ENCODE measurements at places on chromosomes 3 and 15.

GRCh38 chr15:40793216-40793989, 13.5 kb upstream of the ZFYVE19 start:
- DNase-seq: no peak

GRCh38 chr3:8223766-8224165, 277.9 kb upstream of the LMCD1 start:
- no peak for DNase-seq

- DNase-seq: no peak
These were observed 242.0 kb downstream of the MAGI1 start for GRCh38 chr3:65796676-65797075.

DNA sequence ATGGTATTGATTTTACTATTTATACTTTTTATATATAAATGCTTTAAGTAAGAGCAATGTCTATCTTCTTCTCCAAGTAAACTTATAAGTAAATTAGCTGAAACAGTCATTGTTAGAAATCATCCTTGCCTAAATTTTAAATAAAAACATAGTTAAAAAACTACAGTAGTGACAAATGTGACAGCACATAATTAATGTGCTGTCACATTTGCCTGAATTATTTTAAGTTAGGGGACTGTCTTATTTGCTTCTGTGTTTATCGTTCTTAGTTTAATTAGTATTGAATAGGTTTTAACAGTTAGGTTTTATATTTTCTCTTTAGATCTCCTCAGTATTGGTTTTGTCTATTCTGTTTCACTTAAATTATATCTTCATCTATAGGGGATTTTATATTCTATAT, 36.1 kb downstream of the SLMAP start:
- DNase-seq: no peak

- no peak for DNase-seq
These were observed 22.3 kb upstream of the SACM1L start for GRCh38 chr3:45666757-45667431.

- DNase-seq: no peak
These were observed 6.8 kb upstream of the SLC51B start for GRCh38 chr15:65038428-65038827.

DNA sequence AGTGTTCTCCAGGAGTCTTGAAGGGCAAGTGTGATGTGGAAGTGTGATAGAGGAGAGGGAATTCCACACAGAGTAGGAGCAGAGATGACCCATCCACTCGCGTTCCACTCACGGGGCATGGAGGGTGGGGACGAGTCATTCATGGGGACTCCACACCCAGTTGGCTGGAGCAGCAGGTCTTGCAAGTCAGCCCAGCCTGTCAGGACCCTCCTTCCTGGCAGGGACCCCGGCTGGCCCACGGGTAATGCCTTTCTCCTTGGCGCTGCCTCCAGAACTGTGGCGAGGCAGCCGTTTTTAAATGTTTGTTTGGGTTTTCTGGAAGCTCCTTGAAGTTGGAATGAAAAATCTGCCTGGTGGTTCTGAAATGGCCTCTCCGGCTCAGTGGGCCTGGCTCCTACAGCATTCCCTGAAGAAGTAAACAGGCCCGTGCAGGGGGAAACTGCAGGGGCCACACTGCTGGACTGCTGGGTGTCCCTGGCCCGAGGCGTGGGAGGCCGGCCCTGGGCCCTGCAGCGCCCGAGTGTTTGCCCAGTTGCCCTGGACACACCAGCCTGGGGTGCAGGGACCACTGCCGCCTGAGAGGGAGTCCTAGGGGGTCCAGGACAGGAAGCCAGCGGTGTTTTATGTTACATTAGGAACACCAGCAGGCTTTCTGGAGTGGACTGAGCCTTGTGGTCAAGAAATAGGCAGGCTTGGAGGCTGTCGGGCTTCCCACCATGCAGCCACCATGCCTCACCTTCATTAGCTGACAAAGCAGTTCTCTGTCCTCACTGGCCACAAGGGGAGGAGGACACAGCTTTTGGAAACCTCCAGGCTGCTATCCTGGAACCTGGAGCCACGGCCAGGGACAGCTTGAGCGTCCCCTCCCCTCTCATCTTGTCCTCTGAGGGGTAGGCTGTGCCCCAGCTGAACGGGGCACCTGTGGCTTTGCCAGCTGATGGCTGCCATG, 61.3 kb downstream of the CEMIP start:
- no peak for DNase-seq

All from activated naive CD8-positive, alpha-beta T cell treated with anti-CD3 and anti-CD28 coated beads, Interleukin-2, amount 50 U/mL, for 24 hours (primary cell).